A549 treated with Hydrocortisone at 1 μM for 4 hours (cell line): ENCODE measurements at places on chromosomes 2 and 18. TPM values are rescaled to one million over a fixed set of nuclear protein-coding genes. Genes with fewer than 3 reads are reported as not detected.

Gene PPP1CB
- 115 to 183 TPM (median 144 TPM) in 5 replicates for total RNA-seq

Gene DNAJC27
- total RNA-seq = 2.1 to 2.9 TPM (median 2.3 TPM) in 5 replicates

Gene RAB3GAP1
- total RNA-seq = 23.1 to 33.0 TPM (median 26.8 TPM) in 5 replicates

Gene FIGN
- 1.7 to 2.7 TPM (median 2.0 TPM) in 5 replicates for total RNA-seq

Gene EVX2
- not detected in 5 replicates for total RNA-seq
